Stimulated activated CD4-positive, alpha-beta T cell treated with anti-CD3 and anti-CD28 coated beads, Interleukin-12 subunit alpha, Interleukin-12 subunit beta, amount 100 ng/mL, for 48 hours (primary cell): ENCODE measurements at places on chromosomes 13 and 19.

DNA sequence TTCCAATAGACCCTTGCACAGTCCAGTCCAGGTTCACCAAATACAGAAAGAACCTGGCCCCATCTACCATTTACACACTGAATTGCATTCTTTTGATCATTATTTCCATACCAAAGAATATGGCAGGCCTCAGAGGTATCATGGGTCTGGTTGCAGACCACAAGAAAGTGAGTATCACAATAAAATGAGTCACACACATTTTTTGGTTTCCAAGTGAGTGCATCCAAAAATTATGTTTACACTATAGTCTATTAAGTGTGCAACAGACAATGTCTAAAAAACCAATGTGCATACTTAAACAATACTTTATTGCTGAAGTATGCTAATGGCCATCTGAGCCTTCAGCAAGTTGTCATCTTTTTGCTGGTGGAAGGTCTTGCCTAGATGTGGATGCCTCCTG, 105.3 kb downstream of the SPACA7 start:
- DNase-seq = no peak

- DNase-seq = peak; percentile 24
Measured at GRCh38 chr13:111429064-111429558, 108.7 kb downstream of the TEX29 start.

DNA sequence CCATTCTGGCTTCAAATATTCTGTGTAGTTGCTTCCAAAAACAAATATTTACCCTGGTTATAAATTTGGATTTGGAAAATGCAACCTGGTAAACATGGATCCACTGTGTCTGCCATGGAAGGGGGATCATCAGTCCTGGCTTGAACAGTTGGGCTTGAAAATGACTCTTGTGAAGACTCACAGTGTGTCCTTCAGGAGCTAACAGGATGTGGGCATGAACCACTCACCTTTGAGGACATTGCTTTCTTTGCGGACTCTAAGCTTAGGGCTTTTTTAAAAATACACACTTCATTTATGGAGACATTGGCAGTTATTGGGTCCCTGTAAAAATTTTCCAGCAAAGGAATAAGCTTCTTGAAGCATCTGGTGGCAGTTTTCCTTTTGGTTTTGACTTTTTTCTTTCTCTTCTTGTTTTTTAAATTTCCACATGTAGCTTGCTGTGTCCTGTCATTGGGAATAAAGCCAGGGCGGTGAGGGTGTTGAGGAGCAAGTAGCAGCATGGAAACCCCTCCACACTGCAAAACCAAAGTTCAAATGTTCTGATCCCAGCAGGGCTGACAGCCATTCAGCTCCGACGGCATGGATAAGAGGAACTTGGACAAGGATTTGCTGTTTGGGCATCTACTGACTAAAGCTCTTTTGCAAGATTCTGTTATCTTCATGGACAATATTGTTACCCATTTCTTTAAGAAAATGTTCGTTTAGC, 39.5 kb upstream of the SERP2 start:
- no peak for DNase-seq

DNA sequence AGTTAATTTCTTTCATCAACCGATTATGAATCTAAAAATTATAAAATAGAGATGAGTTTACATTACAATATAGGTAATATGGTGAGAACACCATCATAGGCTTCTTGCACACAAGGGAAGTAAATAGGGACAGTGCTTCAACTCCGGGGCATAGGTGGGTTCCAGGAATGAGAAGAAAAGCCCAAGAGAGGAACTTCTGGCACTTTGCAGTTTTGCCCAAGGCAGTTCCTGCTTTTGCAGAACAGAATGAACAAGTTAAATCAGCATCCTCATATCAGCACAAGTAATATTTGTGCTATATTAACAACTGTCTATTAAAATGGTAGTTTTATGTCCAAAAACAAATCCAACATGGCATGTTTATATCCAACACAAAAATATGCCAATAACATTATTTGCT, 60.1 kb downstream of the DACH1 start:
- DNase-seq = no peak

GRCh38 chr19:27676877-27677276, 1536.1 kb downstream of the UQCRFS1 start:
- no peak for DNase-seq

GRCh38 chr19:14023404-14024235, 4.3 kb upstream of the RLN3 start:
- DNase-seq = no peak

DNA sequence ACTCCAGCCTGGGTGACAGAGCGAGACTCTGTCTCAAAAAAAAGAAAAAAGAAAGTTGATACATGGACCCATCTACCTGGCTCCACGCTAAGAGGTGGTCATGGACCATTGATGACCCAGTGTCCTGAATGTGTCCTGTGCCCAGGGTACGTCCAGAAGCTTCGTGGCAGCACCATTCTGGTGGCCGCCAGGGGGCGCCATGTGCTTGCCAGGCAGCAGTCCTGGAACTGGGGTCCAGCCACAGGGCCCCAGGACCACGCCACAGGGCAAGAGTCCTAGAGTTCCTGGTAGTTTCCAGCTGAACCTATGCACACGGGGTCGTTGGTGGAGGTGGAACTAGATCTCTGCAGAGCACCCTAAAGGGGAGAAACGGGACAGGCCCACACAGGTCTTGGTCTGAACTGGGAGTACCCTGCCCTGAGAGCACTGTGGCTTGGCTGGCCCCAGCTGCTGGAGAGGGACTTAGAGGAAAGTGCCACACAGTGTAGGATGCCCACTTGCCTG, 19.9 kb upstream of the FBXO27 start:
- peak; percentile 48 for DNase-seq

- DNase-seq = no peak
Measured at GRCh38 chr13:77328819-77329132, 1.9 kb upstream of the MYCBP2 start.

GRCh38 chr19:32828139-32828538, 41.4 kb downstream of the SLC7A9 start:
- no peak for DNase-seq

DNA sequence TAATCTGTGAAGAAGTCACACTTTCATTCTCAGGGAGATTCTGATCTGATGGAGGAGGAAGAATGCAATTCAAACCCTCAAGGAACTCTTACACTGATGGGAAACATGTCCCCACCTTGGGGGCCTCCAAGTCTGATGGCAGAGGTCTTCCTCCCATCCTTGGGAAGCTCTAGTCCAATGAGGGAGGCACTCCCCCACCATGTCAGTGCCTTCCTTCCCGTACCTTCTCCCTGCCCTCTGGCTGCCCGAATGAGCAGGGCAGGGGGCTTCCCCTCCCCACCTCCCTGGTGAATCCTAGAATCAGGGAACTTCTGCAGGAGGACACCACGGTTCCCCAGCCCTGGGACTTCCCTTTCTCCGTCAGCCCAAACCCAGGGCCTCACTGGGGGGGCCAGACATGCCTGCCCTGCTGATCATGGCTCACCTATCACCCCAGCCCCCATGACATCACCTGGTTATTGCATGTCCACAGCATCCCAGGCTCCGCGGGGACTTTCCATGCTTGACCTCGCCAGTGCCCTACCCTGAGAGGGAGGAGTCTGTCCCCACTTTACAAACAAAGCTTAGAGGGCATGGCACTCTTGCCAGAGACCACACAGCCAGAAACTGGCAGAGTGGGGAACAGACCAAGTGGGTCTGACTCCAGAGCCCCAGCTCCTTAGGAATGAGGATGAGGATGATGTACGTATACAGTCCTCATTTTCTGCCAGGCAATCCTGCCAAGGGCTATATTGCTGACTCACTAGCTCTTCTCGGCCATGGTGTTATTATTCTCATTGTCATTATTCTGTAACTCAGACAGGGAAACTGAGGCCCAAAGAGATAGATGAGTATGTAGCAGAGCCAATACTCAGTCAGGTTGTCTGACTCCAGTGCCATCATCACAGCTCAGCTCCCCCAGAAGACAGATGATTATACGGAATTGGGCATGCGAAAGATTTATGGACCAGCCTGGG, 9.6 kb upstream of the BCL3 start:
- DNase-seq = no peak

DNA sequence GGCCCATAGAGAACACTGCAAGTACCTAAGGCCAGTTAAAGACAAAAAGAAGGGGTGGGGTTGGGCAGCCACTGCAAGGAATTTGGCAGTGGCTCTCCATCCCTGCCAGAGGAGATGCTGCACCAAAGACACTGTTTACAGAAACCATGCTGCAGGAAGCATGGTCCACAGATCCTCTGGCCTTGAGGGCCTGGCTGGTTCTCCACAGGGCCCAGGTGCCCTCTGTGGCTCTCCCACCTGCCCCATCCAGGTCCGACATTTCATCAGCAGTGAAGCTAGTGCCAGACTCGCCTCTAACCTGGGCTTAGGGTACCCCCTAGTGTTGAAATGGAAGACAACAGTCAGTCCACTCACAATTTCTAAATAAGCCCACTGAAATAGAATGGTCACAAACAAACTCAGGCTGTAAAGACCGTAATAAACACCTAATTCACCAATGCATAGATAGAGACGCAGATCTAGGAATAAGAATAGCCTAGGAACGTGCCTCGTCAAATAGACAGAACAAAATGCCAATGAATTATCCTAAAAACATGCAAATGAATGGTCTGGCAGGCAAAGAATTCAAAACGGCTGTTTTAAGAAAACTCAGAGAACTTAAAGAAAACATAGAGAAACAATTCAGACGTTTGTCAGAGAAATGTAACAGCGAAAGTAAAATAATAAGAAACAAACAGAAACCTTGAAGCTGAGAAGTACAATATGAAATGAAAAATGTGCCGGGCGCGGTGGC, 23.3 kb downstream of the LYPD4 start:
- DNase-seq = peak; percentile 64

DNA sequence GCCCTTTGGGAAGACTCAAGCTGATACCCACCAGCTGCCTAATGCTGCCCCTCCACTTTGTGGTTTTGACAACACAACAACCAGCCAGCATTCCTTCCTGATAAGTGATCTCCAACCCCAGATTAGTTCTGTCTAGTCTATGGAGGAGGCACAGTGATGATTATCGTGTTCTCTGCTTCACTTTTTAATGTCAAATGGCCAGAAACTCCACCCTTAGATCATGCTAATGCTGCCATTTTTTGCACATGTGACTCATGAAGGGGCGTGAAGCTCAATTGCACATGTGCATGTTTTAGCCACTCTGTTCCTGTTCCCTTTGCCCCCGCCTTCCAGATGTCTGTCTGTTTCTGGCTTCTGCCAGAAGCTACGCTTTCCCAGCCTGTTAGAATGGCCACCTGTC, 199.8 kb downstream of the COG6 start:
- no peak for DNase-seq

DNA sequence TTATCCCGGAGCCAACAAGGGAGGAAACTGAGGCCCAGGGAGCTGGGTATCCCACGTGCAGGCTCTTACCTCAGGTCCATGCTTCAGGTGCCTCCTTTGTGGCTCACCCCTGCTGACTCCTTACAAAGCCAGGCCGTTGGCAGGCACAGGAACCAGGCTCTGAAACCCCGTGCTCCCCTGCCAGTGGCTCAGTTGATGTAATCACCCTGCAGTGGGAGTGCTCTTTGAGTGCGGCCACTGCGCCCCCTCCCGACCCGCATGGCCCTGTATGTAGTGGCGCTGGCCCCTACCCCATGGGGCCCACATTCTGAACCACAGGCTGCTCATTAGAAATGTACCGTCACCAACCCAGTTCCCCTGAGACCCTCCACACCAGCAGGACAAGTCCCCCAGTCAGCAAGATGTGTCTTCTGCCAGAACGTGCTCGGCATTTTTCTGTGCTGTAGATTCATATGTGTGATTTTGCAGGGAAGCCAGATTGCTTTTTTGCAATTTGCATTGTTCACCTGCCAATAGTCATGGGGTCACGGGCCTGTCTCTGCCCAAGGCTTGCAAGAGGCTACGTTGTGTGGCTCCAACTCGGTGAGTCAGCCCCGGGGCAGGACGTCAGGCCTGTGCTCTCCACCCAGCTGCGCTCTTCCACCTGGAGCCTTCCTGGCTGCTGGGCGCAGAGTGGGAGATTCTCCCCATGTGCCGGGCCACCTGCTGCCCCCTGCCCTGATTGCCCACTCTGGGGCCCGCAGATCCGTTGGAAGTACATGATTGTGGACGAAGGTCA, 60.3 kb downstream of the SMARCA4 start:
- DNase-seq = no peak

GRCh38 chr13:34152409-34152808, 334.5 kb downstream of the RFC3 start:
- no peak for DNase-seq

- no peak for DNase-seq
Measured at GRCh38 chr13:111946214-111946613, 120.7 kb upstream of the SOX1 start.

DNA sequence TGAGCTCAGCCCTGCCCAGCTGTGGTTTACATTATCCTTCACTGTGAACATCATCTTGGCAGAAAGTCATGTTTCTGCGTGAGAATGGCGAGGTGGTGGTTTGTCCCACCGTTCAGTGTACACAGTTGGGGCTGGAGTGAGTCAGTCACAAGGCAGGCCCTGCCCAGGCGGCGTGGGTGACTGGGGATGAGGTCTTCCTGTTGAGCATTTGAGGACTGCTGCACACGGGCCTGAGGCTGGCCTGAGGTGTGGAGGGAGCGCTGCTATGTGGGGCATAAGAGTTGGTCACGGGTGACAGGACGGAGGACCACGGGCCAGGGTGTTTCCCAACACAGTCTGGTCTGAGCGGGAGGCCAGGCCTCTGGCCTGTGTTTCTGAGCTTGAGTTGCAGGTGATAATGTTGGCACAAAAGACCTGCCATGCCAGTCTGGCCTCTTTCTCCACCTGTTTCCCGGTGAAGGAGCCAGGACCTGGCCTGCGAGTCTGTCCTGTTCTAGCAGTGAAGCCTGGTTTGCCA, 13.4 kb upstream of the C19orf33 start:
- no peak for DNase-seq

GRCh38 chr13:50106559-50106958, 91.3 kb downstream of the KCNRG start:
- no peak for DNase-seq

DNA sequence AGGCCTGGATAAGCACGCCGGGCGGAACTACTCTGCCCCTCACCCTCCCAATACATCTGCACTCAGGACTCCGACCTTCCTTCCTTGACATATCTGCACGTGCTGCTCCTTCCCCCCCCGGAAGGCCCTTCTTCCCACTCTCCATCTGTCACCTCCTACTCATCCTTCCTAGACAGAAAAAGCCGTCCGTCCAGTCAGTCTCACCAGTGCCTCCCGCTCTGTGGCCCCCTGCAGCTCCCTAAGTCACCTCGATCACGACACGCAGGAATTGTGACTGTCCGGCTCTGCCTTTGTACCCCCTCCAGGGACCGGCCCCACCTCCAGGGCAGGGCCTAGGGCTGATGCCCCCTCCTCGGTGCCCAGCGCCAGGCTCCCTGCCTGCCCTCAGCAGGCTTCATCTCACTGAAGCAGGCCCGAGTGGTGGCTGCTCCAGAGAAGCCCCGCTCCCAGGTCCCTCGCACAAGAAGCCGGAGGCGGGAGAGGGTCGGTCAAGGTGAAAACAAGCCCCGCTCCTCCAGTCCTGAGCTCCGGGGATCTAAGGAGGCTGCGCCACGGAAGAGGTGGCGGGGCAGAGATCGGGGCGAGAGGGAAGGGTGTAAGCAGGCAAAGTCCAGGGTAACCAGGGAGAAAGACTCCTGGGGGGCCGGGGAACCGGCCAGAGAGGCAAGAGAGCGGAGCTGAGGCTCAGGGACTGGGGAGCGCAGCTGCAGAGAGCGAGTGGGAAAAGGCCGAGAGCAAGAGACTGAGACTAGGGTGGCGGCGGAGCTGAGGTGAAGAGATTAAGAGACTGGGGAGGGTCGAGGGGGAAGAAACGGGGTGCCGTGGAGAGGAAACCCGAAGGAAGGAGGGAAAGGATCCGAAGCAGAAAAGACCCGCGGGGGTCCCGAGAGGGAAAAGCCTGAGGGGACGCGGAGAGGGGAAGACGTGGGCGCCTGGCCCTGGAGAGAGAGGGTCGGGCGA, 1.1 kb downstream of the PPP6R1 start:
- DNase-seq = peak; percentile 16
